Muscle of back (tissue), 13 donors: ENCODE measurements at places on chromosomes 3 and 15.

DNA sequence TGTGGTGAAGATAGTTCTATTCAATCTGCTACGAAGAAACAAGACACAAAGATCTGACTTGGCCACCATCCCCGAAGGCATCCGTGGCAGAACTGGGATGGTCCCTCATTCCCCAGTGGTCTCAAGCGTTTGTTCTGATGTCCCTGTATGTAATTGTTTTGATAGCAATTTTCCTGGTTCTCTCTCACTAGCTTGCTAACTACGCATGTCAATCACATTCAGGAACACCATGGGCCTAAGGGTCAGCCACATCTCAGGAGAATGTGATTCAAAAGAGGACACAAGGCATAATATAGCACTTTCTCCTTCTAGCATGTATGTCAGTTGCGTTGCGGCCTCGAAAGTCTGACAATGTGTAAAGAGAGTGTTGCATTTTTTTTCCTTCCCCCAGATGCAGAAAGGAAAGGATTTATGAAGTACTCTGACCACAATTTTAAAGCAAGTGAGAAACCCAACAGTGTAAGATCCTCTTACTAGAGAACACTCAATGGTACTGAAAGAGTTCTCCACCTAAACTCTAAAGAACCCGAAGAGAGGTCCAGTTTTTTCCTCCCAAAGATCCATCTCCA, 32.0 kb upstream of the TCF12 start:
- DNase-seq = no peak

DNA sequence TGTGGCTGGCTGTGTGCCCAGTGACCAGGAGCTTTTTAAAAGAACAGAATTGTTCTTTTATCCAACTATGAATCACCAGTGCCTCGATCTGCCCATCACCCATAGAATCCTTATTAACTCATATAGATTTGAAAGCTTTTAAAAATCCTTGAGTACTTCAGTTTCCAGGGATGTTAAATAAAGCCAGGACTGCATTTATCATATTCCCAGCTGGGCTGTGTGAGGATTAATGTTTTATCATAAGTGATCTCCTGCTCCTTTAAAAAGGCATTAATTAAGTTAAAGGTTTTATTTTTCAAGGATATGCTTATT, 234.0 kb downstream of the MYRIP start:
- peak; percentile 53 for DNase-seq

GRCh38 chr3:171176244-171176933, 149.9 kb upstream of the SLC2A2 start:
- DNase-seq = no peak

DNA sequence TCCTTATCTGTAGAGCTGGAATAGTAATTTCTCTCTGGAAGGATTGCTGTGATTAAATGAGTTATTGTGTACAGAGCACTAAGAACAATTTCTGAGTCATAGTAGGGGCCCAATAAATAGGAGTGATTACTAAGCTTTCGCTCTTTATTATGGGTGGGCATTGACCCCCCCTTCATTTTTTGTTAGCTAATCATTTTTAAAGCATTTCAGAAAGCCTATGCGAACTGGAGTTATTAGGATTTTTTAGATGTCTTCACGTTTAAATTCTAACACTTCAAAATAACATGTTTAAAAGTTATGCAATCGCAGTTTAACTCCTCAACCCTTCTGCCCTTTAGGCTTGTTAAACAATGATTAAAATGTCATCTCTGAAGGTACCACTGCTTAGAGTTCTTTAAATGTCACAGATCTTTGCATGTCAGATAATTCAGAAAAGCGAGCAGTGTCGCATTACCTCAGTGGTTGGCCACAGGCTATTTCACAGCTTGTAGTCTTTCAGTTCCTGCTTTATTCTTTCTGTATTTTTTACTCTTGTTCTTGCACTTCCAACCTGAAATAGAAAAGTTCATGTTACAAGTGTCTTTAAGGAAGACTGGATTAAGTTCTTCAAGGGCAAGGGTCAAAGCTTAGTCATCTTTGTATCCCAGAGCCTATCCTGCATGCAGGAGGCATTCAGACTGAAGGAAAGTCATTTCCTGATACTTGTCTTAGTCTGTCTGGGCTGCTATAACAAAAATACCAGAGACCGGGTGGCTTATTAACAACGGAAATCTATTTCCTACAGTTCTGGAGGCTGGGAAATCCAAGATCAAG, 102.9 kb downstream of the FNDC3B start:
- no peak for DNase-seq

GRCh38 chr3:11530153-11530721, 113.5 kb downstream of the VGLL4 start:
- peak; percentile 93 for DNase-seq

DNA sequence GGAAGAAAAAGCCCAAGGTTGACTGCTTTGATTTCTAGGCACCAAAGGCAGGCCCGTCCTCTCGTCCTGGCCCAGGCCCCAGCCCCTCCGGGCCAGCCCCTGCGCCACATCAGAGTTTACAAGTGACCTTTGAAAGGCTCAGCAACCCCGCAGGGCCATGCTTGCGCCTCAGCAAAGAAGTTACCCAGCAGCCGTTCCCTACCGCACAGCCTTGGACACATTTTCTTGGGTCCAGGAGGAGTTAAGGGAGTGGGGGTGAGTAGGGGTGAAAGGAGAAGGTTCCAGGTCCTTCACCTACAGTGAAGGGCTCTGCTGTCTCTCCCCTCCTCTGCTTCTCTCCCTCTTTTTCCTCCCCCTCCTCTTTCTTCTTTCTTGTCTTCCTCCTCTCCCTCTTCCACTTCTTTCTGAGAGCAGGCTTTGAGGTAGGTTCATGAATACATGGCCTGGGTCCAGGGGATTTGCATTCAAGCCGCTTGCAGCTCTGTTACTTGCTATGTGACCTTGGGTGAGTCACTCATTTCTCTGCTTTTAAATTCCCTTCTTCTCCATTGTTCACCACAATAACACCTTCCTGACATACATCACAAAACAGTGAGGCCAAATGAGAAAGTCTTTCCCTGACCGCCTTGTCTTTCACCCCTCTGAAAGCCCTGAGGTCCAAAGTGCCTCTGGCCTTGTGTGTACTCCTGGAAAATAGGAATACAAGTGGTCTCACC, 223.3 kb upstream of the TPRG1 start:
- peak; percentile 50 for DNase-seq

- DNase-seq = no peak
Measured at GRCh38 chr3:128070898-128071591, 18.8 kb downstream of the SEC61A1 start.

GRCh38 chr15:69035918-69036258, 21.4 kb downstream of the NOX5 start:
- DNase-seq = no peak

DNA sequence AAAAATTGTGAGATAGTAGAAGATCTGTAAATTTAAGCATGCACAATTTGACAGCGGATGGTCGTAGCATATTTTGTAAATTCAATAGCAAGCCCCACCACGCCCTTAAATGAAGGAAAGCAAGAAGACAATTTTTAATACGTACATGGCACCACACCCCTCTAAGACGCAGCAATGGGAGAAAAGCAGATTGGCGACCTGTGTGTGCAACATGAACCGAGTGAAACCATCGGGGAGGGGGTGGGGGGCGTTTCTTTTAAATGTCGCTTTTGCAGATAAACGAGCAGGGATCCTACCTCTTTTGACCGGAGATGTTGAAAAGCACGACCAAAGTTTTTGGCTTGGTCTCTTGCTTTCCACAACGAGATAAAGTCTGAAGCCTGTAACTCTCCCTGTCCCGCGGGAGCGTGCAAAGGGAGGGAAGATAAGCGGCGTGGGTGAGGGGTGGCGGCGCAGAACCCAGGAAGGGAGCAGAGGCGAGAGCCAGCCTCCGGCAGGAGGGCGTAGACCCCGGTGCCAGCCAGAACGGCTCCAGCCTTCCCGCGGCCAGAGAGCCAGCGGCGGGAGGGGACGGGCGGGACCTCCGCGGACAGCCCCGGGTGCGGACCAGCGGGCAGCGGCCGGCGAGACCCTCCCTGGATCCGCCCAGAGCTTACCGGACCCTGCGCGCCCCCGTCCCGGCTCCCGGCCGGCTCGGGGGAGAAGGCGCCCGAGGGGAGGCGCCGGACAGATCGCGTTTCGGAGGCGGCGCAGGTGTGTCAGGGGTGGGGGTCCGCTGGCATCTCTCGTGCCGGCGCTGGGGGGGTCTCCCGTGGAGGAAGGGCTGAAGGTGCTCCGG, at the start of gene CHL1:
Gene CHL1 (plus strand): TSS at position 453 of the 838 bp plus-strand sequence. CDS start 123,014 bp downstream, outside the sequence.
- peak; percentile 5 for DNase-seq

DNA sequence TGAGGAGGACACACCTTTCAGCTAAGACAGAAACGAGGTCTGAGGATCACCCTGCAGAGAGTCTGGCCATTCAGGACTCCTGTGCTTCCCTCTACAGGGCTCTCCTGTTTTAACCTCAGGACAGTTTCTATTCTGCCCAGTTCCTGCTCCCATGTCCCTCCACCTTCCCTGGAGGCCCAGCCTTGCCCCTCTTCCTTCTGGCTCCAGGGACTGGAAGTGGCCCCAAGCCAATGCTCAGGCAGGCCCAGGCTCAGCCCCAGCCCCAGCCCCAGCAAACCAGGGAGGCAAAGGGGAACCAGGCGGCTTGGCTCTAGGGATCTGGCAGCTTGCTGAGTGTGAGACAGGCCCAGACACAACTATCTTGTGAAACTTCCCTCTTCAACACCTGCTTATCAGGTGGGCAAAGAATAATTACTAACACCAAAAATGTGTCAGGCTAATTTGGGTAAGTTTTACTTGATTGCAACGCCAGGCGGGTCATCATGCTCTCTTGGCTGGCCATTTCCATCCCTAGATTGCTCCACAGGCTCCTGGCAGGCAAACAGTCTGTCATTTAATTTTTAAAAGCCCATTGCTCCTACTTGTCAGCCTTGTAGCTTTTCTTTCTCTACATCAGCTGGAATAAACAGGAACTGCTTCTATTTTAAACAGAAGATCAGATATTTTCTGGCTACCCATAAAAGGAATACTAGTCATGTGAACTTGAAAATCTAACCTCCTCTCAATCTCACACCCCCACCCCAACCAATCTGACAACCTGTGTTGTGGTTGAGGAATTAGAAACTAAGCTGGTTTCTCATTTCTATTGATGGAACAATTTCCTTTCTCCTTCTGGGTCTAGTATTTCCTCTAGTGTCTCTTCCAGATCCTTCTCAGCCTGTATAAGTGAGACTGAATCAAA, 33.5 kb downstream of the UPK1B start:
- no peak for DNase-seq
